Cardiac muscle cell (in vitro differentiated cells and primary cell): ENCODE measurements at places on chromosomes 5 and 9. TPM values are rescaled to one million over a fixed set of nuclear protein-coding genes. Genes with fewer than 3 reads are reported as not detected.

DNA sequence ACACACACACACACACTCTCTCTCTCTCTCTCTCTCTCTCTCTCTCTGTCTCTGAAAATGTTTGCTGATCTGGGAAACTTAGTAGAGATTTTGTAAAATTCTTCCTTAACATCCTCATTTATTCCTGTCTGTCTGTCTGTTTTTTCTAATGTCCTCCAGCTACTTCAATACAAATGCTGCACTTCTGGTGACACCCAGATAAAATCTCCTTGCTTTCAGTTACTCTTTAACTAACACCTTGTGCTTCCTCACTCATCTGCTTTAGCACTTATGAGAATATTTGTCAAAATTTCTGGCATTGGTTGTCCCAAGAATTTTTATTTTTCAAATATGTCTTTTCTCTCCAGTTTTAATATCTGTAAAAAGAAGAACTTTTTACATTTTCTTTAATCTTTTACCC is 35.0 kb upstream of the ARRDC3 start:
- peak; percentile 7 for DNase-seq
- no peak overlapping the region for H3K4me3 ChIP-seq
- no peaks in the 10 kb centered on the region for H3K27me3 ChIP-seq
- no peaks in the 10 kb centered on the region for H3K36me3 ChIP-seq

- no peaks in the 10 kb centered on the region for H3K36me3 ChIP-seq
- no peak for DNase-seq
Observed at GRCh38 chr9:125527471-125528002, 179.5 kb downstream of the MAPKAP1 start.

DNA sequence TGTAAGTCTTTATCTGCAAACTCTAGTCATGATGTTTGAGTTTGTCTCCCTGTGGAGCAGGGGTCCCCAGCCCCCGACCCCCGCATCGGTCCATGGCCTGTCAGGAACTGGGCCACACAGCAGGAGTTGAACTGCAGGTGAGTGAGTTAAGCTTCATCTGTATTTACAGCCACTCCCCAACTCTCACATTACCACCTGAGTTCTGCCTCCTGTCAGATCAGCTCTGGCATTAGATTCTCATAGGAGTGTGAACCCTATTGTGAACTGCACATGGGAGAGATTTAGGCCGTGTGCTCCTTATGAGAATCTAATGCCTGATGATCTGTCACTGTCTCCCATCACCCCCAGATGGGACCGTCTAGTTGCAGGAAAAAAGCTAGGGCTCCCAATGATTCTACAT is 7.0 kb downstream of the C9orf85 start:
- no peak overlapping the region for H3K27ac ChIP-seq
- H3K27me3 ChIP-seq: no peaks in the 10 kb centered on the region
- DNase-seq: no peak
- H3K4me1 ChIP-seq: no peaks in the 10 kb centered on the region
- no peak overlapping the region for H3K4me3 ChIP-seq
- peaks cover 2% of the 10 kb centered on the region for H3K36me3 ChIP-seq

DNA sequence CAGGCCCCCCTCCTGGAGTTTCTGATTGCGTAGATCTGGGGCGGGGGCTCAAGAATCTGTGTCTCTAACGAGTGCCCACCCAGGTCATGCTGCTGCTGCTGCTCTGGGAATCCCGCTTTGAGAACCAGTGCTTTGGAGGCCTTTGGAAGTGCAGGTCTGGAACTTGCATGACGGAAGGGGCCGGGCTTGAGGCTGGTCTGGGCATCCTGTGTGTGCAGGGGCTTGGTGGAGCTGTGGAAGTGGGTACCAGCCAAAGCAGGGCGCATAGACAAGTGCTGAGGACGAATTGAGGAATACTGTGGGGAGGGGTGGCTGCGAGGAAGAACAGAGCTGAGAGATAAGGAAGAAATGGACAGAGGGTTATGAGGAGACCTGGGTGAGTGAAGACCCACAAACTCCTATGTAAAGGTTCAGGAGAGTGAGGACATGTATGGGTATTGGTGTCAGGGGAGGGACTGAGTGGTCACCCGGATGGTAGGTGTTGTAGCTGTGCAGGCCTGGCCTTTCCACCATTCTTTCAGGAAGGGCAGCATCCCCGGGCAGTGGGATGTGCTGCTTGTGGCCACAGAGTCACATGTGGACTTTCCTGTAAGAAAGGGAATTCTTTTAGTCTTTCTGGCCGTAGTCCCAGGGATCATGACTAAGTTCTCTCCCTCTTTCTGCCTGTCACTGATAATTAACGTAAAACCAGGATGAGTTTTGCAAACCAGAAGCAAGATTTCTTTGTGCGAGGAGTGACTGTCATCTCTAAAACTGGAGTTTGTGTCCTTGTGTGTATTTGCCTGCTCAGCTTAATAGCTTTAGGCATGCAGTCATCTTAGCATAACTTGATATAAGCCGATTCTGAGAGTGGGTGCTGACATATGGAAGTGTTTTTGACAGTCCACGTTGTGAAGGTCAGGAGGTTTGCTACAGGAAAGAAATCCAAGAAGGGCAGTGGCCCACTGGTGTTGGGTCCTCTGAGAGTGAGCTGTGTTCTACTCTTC is 43.3 kb upstream of the TJP2 start:
- peaks cover 14% of the 10 kb centered on the region for H3K4me1 ChIP-seq
- no peaks in the 10 kb centered on the region for H3K36me3 ChIP-seq
- peaks cover 7% of the 10 kb centered on the region for H3K27me3 ChIP-seq
- no peak overlapping the region for H3K27ac ChIP-seq

DNA sequence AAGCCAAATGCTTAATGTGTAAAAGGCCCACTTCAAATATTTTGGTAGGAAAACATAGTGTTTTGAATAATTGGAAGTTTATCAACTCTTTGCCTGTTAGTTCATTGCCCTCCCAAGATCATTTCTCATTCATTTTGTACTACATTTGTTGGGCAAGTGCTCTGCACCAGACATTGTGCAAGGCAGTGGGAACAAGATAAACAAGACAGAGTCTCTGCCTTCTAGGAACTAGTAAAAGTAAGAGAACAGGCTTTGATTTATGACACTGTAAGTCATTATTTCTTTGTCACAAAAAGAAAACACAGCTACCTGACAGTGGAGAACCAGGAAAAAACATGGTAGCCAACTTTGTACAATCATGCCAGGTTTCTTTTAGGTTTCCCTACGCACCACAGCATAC is 63.7 kb upstream of the PAM start:
- no peak overlapping the region for H3K27ac ChIP-seq
- DNase-seq: no peak
- no peaks in the 10 kb centered on the region for H3K36me3 ChIP-seq
- H3K4me1 ChIP-seq: no peaks in the 10 kb centered on the region

- peaks cover 9% of the 10 kb centered on the region for H3K4me1 ChIP-seq
- H3K27ac ChIP-seq: no peak overlapping the region
- H3K4me3 ChIP-seq: no peak overlapping the region
- no peak for DNase-seq
- no peaks in the 10 kb centered on the region for H3K27me3 ChIP-seq
Observed at GRCh38 chr9:72478966-72479365, 42.4 kb upstream of the TMC1 start.

GRCh38 chr5:74105126-74105780 is 479.3 kb downstream of the ARHGEF28 start:
- no peaks in the 10 kb centered on the region for H3K36me3 ChIP-seq
- no peak overlapping the region for H3K27ac ChIP-seq
- no peak for DNase-seq
- H3K4me3 ChIP-seq: no peak overlapping the region

DNA sequence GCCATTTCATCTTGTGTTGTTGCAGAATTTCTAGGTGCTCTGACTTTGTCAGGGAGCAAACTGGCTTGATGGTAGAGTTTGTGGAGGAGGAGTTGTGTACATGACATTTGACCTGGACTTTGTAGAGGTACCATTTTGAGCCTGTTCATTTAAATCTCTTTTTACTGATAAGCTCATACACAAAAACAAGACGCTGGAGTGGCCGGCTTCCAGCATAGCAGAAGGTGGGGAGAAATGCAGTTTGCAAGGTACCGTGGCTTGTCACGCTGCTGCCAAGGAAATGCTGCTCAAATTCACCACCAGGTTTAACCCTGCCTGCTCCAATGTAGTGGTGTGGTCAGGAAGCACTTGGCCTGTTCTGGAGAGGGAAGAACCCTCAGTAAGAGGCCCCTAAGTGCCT is 18.9 kb upstream of the IQGAP2 start:
- H3K4me1 ChIP-seq: peaks cover 31% of the 10 kb centered on the region
- no peaks in the 10 kb centered on the region for H3K36me3 ChIP-seq
- no peaks in the 10 kb centered on the region for H3K27me3 ChIP-seq
- DNase-seq: peak; percentile 25

- no peak overlapping the region for H3K4me3 ChIP-seq
- peak overlapping the region; percentile 69 for H3K27ac ChIP-seq
- H3K27me3 ChIP-seq: no peaks in the 10 kb centered on the region
Observed at GRCh38 chr5:154794525-154795234, 39.5 kb downstream of the LARP1 start.

MUSK gene
- total RNA-seq: not detected in 2 replicates

FOXD4L4 gene
- total RNA-seq: 0.07 and 0.42 TPM in 2 replicates

C6 gene
- total RNA-seq: 0.25 and 0.27 TPM in 2 replicates

PCDHA12 gene
- total RNA-seq: 9.5 and 10.5 TPM in 2 replicates
